ENCODE measurements at places on chromosomes 11 and 22. TPM values are rescaled to one million over a fixed set of nuclear protein-coding genes. Genes with fewer than 3 reads are reported as not detected.

DNA sequence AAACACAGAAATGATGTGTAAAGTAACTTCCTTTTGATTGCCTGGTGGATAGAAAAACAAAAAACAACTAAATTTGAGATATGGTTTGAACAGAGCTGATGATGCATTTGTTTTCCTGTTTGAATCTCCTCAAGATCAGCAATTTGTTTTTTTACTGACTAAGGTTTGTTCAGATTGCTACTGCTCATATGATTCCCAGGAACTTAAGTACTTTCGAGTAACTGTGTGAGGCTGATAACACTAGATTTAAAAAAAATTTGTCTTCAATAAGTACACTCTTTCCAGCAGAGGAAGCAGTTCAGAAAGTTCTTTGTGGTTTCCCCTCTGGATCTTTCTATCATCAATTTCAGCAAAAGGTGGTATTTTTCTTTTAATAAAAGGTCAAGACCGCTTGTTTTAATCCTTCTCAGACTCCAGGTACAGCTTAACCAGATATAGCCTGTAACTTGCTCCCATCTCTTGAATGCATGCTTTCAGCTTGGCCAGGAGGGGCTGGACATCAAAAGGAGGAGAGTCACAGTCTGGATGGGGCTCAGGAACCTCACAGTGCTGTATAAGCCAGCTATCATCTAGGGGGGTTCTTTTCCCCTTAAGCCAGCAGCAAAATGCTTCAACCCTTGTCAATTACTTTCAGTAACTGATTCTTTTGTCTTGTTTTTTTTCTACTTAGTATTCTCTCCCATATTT lies 12.3 kb upstream of the MS4A6E start:
- no peak for DNase-seq

GRCh38 chr22:36470994-36471331 lies 10.5 kb downstream of the TXN2 start:
- no peak for DNase-seq

- DNase-seq = no peak
Measured at GRCh38 chr11:110349138-110349996, 53.0 kb upstream of the RDX start.

DNA sequence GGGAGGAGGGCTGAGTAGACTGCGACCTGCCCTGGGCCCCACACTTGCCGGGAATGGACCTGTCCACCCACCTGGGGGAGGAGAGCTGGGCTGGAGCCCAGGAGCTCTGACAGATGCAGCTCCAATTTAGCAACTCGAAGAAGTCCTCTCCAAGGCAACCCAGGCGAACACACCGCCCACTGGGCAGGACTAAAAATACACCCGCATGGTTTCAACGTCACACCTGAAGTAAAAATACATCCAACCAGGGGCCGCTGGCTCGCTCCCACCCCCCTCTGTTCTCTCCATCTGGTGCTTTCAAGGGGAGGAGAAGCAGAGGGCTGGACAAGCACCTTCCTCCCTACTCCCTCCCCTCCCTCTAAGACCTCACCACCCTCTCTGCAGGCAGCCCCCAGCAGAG lies 119.9 kb downstream of the FEZ1 start:
- DNase-seq = no peak

- DNase-seq = peak; percentile 99
Measured at GRCh38 chr11:122045181-122045586, 70.8 kb downstream of the BLID start.

DNA sequence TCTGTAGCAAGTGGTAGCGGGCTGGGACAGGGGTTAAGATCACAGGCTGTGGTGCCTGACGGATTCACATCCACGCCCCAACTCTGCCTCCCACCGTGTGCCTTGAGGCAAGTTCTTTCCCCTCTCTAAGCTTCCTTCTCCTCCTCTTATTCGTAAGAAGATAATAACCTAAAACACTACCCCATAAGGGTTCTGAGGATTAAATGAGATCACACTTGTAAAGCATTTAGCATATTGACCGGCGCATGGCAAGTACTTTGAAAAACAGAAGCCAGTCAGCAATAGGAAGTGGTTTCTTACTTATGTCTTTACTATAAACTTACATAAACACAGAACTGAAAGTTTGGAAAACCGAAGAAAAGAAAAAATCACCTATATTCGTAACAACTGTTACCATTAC lies 15.5 kb upstream of the LMO2 start:
- DNase-seq = no peak

DNA sequence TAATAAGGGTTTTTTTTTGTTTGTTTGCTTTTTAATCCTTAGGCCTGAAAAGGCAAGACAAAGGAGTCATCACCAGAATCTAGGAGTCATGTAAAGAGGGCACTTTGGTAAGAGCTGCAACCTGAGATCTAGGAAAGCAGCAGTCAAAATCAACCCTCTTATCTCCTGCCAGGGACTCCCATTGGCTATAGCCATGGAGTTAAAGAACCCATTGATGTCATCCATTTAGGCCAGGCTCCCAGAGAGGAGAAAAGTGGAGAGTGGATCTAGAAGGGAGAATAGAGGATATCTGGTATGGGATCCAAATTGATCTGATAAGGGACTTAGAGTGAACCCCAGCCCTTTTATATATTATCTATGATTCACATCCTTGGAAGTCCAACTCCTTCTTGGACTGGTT lies 35.9 kb downstream of the ZNF215 start:
- DNase-seq = no peak

DNA sequence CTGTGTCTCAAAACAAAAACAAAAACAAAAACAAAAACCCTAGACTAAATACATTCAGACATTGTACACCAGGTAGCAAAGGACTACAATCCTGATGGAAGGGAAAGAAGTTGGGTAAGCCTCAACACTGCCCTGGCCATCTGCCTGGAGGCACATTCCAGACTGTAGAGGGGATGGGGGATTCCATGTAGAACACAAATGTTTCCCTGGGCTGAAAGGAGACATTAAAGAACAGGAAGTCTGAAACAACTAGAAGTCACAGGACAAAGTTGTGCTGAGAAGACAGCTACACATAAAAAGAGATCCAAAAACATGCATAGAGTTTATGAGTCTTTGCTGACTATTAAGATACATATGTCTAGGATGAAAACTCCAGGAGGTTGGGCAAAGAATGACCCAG lies 83.9 kb downstream of the RRAS2 start:
- DNase-seq = no peak

GRCh38 chr22:40410731-40411505 lies 40.5 kb downstream of the SGSM3 start:
- DNase-seq = no peak

- no peak for DNase-seq
Measured at GRCh38 chr22:20093418-20094196, 13.6 kb downstream of the DGCR8 start.

DNA sequence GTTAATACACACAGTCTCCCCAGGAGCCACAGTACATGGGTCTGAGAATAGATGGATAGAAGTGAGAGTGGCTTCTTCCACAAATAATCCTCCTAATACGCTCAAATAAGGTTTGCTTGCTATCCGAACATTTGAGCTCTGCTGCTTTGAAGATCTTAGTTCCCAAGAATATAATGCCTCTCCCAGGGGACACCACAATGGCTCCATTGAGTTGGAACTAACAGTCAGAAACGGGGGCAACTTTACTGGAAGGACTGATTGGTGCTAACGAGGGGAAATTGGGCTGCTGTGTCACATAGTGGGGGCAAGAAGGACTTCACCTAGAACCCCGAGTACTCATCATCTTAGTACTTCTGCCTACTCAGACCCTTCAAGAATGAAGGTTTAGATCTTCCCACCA lies 66.2 kb downstream of the IGLL5 start:
- DNase-seq = no peak

GRCh38 chr11:5522308-5522707 lies 5.8 kb upstream of the UBQLNL start:
- peak; percentile 50 for DNase-seq

GRCh38 chr11:119779195-119780071 lies 50.4 kb upstream of the NECTIN1 start:
- DNase-seq = no peak

DNA sequence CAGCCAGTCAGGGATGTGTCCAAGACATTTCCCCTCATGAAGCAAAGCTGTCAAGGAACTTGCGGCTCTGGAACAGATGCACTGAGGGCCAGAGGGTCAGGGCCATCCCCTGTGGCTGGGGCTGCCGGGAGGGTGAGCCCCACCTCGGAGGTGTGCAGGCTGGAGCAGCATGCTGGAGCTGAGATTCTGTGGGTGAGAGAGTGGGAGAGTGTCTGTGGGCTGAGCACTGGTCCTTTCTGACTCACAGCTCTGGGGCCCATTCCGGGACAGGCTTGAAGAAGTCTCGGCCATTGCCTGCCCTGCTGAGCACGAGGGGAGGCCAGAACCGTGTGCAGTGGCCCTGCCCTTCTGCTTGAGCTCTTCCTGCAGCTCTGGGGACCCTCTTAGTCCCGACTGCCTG lies 2.1 kb downstream of the OMP start:
- DNase-seq = no peak

- no peak for DNase-seq
Measured at GRCh38 chr11:128714881-128715280, 21.0 kb downstream of the FLI1 start.

DNA sequence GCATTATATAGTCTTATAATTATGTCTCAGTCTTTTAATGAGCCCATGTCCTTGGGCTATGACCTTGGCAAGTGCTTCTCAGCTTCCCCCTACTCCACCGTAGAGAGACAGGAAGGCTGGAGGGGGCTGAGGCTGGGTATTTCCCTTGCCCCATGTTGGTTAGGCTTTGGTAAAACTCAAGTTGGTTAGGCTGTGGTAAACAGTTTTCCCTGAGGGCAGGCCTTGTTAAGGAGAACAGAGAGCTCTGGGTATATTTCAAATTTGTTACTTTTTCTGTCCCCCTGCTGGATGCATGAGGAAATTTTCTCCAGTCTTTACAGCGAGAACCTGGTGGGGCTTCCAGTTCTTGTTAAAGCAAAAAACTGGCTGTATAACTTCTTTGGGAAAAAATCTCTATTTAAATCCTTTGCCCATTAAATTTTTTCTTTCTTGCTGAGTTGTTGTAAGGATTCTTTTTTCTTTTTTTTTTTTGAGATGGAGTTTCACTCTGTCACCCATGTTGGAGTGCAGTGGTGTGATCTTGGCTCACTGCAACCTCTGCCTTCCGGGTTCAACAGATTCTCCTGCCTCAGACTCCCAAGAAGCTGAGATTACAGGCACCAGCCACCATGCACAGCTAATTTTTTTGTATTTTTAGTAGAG lies 12.2 kb upstream of the DCHS1 start:
- DNase-seq = peak; percentile 17

DNA sequence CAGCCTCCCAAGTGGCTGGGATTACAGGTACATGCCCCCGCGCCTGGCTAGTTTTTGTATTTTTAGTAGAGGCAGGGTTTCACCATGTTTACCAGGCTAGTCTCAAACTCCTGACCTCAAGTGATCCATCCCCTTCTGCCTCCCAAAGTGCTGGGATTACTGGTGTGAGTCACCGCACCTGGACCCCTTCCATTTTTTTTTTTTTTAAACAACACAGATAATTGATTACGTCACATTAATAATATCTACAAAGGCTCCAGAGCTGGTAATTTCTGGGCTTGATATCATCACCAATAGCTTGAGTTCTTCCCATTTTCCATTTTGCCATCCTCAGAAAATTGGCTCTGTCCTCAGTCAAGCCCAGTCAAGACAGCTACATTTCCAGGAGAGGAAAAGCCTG lies 7.2 kb downstream of the TTLL1 start:
- no peak for DNase-seq

- DNase-seq = no peak
Measured at GRCh38 chr22:44665115-44665514, 36.9 kb upstream of the PRR5 start.

- DNase-seq = no peak
Measured at GRCh38 chr11:63518548-63518947, 12.7 kb downstream of the LGALS12 start.

DNA sequence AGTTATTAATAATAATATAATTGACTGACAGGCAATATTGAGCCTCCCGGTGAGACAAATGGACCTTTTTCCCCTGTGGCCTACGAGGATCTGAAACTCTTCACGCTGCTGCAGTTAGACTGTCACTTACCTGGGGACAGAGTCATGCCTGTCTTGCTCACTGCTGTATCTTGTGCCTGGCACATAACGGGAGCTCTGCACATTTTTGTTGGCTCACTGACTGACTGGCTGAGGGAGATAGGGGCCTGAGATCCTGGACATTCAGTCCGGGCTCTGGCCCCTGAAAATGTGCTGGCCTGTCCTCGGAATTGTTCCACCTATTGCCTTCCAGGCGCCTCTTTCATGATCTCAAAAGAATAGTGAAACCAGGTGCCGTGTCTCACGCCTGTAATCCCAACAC lies 743 bp upstream of the CD3D start:
- no peak for DNase-seq

GRCh38 chr11:20597154-20597679 lies 2.2 kb upstream of the SLC6A5 start:
- peak; percentile 28 for DNase-seq

- no peak for DNase-seq
Measured at GRCh38 chr22:17703811-17704210, 65.3 kb downstream of the BCL2L13 start.

- DNase-seq = no peak
Measured at GRCh38 chr11:76141901-76142588, 64.3 kb downstream of the WNT11 start.

DNA sequence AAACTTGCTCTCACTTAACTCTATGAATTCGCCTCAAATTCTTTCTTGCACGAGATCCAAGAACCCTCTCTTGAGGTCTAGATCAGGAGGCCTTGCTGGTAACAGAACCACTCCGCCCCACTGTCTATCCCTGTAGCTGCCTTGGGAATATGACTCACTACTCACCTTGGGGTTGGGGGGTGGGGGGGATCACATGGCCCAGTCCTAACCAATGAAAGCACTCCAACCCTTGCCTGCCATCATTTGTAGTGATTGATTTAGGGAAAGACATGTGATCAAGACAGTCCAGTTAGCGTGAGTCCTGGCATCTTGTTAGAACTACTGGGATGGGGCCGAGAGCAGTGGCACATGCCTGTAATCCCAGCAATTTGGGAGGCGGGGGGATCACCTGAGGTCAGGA lies 4.8 kb upstream of the MRTFA start:
- DNase-seq = no peak

GRCh38 chr11:33383075-33383919 lies 126.1 kb downstream of the HIPK3 start:
- no peak for DNase-seq

The YPEL1 gene
- not detected for total RNA-seq

The PATE2 gene
- total RNA-seq = not detected

The NNMT gene
- total RNA-seq = not detected

The TRIM66 gene
- total RNA-seq = 2.5 TPM

The PRG3 gene
- total RNA-seq = not detected

The PPP2R1B gene
- total RNA-seq = 30.4 TPM

The MYO7A gene
- total RNA-seq = 0.27 TPM

The IGLL1 gene
- not detected for total RNA-seq

Measured in foreskin keratinocyte (primary cell).